ENCODE measurements at places on chromosomes 7 and 10.
A peak's percentile ranks its signal among the peaks of the same experiment; 100 is the strongest.

GRCh38 chr7:47097431-47097830 is 484.5 kb downstream of the TNS3 start:
- DNase-seq = no peak

DNA sequence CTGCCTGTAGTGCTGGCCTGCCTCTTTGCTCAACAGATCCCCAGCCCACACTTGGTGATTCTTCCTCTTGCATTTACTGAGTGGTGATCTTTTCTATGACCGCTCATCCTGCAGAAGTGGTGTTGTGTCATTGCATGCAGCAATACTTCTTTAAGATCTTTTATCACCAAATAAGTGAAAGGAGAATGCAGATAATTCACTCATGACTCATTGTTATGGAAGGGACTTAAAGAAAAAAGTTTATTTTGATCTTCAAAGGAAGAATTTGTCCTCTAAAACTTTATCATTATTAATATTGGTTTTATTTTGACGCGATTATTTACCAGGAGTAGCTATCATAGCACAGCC is 489.1 kb upstream of the CELF2 start:
- DNase-seq = no peak

DNA sequence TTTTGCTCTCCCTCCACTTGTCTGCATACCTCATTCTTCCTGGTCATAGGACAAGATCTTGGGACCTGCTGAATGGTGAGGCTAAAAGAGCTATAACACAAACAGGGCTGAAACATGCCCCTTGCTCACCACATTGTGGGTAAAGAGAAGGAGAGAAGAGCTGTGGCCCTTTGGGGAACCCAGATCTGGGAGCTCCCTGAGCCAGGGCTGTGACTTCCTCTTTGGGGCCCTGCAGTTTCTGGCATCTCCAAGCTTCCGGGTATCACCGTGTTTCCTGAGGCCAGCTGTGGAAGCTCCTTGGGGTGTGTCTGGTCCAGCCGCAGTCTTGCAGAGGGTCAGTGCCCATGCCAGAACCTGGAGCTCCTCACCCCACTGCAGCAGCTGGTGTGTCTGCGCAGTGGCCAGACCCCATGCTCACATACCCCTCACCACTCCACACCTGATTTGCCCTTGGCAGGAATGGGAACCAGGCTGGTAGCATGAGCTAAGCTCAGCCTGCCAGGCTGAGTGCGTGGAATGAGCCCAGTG is 34.0 kb downstream of the DKK1 start:
- no peak for DNase-seq

DNA sequence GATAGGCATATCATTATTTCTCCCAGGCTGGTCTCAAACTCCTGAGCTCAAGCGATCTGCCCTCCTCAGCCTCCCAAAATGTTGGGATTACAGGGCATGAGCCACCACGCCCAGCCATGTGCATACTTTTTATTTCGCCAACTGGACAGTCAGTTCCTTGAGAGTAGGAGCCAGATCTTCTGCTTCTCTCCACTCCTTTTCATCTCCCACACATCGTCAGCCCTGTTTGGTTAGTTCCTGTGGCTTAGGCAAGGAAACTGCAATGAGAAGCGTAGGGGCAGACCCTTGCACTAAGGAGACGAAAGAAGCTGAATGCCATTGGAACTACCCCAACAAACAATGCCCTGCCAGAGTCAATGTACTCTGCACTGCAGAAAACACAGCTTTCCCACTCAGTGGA is 178.2 kb downstream of the TRIL start:
- DNase-seq = no peak

DNA sequence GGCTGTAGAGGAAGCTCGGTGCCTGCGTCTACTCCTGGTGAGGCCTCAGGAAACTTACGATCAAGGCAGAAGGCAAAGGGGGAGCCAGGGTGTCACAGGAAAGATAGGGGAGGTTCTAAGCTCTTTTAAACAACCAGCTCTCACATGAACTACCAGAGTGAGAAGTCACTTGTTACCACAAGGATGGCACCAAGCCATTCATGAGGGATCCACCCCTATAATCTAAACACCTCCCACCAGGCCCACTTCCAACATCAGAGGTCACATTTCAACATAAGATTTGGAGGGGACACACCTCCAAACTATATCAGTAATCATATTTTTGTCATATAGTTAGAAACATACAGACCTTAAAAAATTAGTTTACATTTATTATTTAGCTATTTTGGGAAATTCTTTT is 9.4 kb downstream of the NOC3L start:
- DNase-seq = no peak

- no peak for DNase-seq
Observed at GRCh38 chr10:649798-650440, 39.5 kb downstream of the DIP2C start.

DNA sequence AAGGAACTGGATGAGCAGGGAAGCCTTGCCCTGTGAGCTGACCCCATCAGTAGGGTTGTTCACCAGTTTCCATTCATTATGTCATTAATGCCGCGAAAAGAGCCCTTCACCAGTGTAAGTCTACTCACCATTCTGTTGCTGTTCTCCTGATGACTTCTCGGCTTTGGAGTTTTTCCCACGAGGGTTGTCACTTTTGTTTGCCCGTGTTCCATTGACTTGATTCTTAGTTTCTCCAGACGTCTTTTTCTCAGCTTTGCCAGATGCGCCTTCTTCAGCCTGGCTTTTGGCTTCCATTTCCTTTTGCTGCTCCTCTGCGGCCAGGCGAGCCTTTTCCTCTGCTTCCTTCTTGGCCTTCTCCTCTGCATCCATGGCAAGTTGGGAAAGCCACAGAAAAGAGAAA is 128.8 kb downstream of the PPP1R17 start:
- no peak for DNase-seq

DNA sequence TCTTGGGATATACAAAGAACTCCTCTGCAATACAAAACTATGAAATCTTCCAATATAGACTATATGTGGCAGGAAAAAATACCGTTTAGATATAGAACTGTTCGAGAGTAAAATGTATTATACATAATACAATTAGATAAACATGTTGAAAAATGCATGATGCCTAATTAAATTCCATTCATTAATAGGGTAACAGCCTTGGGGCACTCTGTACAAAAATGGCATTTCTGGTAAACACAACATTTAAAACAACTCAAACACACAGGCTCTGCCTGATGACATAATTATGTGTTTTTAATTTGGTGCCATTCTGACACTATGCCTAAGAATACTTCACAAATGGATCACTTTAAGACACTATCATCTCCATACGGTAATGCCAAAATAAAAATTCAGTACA is 180.9 kb downstream of the FAM107B start:
- no peak for DNase-seq

GRCh38 chr10:27485368-27485767 is 18.7 kb upstream of the RAB18 start:
- no peak for DNase-seq

DNA sequence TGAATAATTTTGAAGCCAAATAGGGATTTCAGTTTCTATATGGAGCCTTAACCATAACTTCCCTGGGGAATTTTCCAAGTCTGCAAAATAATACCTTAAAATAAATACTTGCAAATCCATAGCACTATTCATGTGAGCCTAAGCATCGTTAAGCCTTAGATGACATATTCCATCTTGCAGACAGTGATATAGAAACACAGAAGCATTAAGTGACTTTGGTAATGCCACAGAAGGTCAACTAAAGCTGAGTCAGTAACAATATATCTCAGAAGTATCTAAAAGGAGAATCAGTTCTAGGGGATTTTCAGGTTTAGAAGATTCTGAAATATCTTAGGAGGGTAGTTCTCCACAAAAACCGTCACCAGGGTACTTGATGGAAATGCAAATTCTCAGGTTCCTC is 163.4 kb upstream of the COL1A2 start:
- DNase-seq = no peak

- no peak for DNase-seq
Observed at GRCh38 chr7:150377196-150377595, 1.9 kb upstream of the ZNF775 start.

GRCh38 chr10:85508159-85508558 is 858.4 kb downstream of the GRID1 start:
- no peak for DNase-seq

- no peak for DNase-seq
Observed at GRCh38 chr7:14286036-14286435, 296.6 kb upstream of the ETV1 start.

GRCh38 chr10:96339383-96339782 is 19.4 kb downstream of the OPALIN start:
- no peak for DNase-seq

GRCh38 chr10:77456414-77456813 is 181.2 kb downstream of the KCNMA1 start:
- no peak for DNase-seq

DNA sequence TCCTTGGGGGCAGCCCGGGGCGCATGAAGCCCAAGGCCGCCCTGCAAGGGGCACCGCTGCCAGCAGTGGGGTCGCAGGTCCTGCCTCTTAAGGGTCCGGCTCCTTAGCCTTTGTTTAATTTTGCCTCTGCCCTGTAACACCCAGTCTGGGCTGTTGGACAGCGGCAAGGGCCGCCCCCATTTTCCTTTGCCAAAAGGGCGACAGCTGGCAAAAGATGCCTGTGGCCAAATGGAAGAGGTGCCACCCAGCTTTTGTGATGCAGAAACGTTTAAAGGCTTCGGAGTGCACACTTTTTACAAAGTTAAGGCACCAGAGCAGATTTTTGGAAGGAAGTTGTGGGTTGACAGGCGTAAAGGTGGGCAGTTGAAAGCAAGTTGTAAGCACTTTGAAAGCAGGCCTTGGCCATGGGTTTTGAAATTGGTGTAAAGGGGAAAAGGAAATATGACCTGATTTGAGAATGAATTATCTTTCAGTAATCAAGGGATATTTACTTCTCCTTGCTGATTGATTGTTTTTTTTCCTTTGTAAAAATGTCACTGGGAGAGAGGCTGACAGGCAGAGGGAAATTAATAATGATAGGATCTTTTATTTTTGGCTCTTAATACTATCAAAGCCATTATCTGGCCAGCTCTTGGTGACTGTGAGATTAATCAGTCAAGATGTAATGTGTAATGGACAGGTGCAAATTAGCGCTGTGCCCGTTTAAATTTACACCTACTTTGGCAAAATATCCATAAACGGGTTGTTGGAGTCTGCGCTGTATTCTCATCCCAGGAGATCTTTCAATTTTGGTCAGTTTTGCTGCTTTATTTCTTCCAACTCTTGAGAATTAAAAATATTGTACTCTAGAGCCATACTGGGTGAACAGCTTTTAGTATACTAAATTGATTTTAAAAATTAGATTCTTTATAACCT is 1.2 kb downstream of the CASD1 start:
- peak; percentile 11 for DNase-seq

DNA sequence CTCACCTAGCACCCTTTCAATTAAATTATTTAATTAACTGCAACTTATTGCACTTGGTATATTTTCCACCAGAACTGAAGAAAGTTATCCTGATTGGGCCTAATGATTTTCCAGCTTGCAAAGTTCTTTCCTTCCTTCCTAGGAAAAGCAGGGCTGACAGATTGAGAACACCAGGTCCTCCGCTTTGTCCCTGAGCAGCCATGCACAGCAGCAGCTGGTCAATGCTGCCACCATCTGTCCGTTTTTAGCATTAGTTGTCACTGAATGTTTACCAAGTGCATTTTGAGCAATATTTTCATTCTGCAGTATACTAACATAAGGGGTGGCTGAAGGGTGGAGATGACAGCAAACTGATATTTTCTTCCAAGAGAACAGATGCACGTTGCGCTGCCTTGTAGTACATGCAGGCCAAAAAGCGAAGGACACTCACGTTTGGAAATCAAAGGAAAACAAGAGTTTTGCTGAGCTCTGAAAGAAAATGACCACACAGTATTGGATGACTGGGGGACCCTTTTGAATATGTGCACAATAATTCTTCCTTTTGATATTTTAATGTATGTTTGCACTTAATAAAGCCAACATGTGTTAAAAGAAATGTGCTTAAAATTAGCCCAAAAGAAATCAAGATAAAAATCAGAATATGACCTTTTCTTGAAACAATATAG is 248.8 kb upstream of the PTN start:
- no peak for DNase-seq

GRCh38 chr7:155418304-155418703 is 39.6 kb upstream of the EN2 start:
- DNase-seq = no peak

- DNase-seq = no peak
Observed at GRCh38 chr7:44569959-44570358, 3.7 kb downstream of the DDX56 start.

Data from stimulated activated CD4-positive, alpha-beta T cell treated with anti-CD3 and anti-CD28 coated beads, Interleukin-15, amount 100 ng/mL, for 48 hours (primary cell).